ENCODE measurements at places on chromosomes 3 and 15. TPM values are rescaled to one million over a fixed set of nuclear protein-coding genes. Genes with fewer than 3 reads are reported as not detected.

The LYZL4 gene
- not detected for total RNA-seq

GRCh38 chr15:82847703-82848102 is 38.3 kb downstream of the WHAMM start:
- DNase-seq: no peak

The PHC3 gene
- total RNA-seq: 57.0 TPM

The FBLN2 gene
- 64.6 TPM for total RNA-seq

DNA sequence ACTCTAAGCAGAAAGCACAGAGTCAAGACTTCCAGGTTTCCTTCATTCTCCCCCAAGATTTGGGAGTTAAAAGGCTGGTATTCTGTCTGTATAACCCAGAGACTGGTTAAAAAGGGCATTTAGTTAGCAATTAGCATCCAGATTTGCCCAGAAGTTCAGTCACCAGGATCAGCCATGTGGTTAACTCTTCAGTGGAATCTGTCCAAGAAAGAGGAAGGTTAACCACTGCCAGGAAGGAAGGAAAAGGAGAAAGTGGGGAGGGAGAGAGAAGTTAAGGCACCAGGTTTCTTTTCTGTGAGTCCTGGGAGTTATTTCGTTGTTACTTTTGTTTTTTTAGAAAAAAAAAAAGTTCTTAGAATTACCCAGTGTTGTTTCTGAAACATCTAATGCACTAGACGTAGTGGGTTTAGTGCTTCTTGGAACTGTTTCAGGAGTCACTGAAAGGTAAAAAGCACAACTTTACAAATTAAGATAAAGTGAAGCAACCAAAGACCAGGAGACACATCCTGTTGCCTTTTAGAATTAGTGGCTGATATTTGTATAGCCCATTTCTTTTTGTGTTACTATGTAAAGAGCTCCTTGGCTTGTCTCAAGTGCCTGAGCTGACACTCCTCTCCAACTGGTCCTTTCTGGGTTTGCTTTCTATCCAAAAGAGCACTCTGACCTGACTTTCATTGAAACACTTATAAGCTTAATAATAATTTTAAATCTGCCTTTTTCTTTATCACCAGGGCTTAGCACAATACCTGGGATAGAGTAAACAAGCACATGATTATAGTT is 128.6 kb downstream of the ABI3BP start:
- no peak for DNase-seq

The CHCHD6 gene
- total RNA-seq: 12.1 TPM

GRCh38 chr3:197424266-197424665 is 125.9 kb upstream of the DLG1 start:
- DNase-seq: peak; percentile 41

DNA sequence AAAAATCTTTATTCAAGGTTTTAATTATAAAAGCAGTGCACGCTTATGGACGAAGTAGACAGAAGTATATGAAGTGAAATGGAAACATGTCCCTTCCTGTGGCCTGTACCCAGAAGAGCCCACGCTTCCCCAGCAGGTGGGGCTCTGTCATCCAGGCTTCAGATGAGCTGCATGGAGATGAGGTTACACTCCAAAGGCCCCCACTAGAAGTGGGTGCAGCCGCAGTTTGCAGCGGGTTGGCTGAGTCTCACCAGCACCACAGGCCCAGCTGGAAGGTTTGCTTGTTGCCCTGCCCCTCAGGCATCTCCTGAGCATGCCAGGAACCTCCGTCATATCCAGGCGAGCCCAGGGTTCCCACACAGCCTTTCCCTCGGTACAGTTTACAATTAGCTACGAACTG is 33.1 kb downstream of the PRR20G start:
- no peak for DNase-seq

- peak; percentile 83 for DNase-seq
These were observed 303.1 kb downstream of the RPLP1 start for GRCh38 chr15:69755551-69756310.

The SKOR1 gene
- 0.24 TPM for total RNA-seq

DNA sequence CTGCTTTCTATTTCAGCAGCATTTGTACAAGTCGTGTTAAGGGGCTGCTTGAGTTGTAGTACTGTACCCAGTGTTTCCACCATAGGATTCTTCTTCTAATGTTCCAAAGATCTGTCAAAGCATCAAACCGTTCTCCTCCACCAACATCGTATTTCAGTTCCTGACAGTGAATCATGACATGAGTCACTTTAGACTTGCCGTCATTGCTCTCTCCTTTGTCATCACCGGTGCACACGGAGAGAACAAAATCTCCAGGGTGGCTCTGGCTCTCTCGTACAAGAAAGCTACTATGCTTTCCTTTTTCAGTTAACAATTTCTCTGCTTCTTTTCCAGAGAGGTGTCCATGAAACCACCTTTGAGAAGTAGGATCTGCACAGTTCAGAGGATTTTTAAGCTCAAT is 270.9 kb upstream of the CCDC54 start:
- DNase-seq: no peak

DNA sequence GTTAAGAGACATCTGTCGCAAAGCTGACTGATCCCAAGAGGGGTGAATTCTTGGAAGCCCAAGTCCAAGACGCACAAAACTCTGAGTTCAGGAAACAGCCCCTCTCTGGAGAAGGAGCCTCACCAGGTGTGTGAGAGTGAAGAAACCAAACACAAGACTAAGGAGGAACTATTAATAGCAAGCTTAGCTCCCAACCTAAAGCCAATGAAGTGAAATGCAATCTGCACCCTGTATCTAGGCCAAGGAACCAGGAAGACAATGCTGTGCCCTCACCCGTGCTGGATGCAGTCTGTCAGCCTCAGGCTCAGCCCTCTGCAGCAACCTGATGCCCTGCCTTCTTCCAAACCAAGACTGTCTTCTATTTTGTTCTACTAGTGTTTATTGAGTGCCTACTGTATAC is 22.5 kb upstream of the THBS1 start:
- DNase-seq: no peak
